CD4-positive, alpha-beta T cell treated with Interleukin-15 for 4 hours (primary cell): ENCODE measurements at places on chromosomes 1 and 21.
A peak's percentile ranks its signal among the peaks of the same experiment; 100 is the strongest.

DNA sequence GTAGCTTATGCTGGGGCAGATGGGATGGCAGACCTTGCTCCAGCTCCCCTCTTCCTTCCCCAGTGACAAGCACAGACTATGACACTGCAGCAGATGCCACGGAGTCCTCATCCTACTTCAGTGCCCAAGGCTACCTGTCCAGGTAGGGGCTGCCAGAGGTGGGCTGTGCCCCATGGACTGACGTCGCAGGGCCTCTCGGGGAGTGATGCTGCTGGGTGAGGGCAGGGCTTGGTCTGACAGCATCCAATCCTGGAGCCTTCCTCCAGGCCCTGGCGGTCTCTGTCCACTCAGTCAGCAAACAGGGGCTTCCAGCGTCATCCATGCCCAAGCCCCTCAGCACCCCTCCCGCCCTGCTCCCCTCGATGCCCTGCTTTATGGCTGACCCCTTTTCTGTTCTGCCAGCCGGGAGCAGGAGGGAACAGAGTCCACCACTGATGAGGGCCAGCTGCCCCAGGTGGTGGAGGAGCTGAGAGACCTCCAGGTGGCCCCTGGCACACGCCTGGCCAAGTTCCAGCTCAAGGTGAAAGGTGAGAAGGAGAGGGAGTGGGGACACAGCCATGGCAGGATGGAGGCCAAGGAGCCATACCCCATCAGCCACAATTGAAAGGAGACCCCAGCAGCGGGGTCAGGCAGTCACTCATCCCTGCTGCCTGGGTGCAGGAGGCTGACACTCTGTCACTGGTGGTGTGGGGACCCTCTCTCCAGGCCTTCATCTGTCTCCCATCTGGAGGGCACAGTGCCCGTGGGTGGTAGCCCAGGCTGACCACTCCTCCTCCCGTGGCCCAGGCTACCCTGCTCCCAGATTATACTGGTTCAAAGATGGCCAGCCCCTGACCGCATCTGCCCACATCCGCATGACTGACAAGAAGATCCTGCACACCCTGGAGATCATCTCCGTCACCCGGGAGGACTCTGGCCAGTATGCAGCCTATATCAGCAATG lies 73.6 kb downstream of the TRIM11 start:
- no peak for DNase-seq

DNA sequence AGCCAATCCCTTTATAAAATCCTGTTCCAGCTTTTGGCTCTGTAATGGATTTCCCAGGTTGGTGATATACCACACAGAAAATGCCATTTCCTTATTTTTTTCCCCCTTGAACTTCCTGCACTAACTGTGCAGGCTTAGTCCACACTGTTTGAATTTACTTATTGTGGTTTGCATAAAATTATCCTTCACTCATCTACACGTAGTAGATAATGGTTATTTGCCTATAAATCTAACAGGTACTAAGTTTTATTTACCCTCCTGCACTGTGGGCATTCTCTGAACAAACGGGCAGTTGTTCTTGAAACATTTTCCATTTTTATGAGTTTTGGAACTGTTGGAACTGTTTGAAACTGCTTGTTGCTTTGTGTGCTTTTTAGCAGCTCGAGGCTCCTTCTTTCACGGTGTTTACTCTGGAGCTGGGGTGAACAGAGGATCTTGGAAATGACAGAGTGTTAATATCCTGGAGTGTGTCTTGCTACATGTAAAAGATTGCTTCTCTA lies 23.0 kb upstream of the KIFAP3 start:
- DNase-seq, result no peak

DNA sequence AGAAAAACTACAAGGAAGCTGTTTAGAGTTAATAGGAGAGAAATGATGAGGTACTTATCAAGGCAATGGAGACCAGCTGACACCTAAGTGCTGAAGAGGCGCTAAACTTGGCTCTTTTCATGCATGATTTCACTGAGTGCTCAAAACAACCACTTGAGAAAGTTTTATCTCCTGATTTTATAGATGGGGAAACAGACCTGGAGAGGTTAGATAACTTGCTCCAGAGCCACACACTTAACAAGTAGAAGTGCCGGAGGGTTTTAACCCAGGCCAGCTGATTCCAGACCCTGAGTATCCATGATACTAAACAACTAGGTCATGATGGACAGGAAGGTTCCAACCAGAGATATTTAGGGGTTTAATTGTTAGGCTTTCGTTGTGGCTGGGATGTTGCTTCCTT lies 25.9 kb downstream of the UBE2U start:
- no peak for DNase-seq

- DNase-seq, result peak; percentile 25
These were observed 379.4 kb upstream of the RUNX1 start for GRCh38 chr21:35428489-35428888.

DNA sequence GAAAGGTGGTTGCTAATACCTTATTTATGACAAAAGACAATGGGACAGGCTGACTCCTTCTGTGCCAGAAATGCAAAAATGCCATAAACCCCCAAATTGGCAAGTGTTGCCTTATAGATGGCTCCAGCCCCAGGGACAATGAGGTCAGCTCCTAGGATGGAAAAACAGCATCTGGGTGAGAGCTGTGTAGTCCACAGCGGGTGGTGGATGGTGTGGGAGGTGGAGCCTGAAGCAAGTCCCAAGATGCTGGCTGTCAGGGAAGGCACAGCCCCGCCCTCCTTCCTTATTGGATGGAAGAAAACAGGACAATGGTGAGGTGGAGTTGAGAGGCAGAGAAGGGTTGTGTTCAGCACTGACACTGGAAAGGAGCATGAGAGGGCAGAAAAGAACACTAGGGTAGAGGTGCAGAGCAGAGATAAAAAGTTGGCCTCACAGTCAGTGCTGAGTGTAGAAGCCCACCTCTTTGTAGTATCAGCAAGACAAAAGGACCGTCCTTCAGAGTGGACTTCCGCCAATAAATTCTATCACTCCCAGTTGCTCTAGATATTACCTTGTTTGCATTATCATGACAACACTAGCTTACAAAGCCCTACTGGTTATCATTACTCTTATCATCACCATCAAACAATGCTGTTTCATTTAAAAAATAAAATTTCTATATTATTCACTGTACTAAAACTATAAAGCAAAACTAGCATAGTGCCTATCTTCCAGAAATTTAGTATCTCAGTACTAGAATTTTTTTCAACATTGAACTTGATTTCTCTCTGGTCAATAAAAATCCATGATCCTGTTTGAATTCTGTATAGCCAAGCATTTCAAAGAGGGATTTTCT lies 3.7 kb upstream of the SDE2 start:
- DNase-seq, result no peak

DNA sequence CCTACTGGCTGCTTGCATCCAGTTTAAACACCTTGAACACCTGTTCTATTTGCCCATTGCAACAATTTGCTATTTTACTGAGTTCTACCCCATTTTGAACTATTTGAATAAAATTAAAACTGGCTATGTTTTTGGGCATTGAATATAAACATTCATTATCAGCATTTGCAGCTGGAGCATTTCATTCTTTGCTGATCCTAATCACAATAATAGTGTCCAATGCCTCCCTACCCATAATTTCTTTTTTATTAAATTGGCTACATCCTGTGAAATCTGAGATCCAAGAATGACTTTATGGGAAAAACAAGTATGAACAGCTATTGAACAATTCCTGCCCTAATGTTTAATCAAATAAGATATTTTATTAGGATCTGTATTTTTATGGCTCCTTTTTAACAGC lies 447.9 kb downstream of the PLA2G4A start:
- DNase-seq, result no peak

DNA sequence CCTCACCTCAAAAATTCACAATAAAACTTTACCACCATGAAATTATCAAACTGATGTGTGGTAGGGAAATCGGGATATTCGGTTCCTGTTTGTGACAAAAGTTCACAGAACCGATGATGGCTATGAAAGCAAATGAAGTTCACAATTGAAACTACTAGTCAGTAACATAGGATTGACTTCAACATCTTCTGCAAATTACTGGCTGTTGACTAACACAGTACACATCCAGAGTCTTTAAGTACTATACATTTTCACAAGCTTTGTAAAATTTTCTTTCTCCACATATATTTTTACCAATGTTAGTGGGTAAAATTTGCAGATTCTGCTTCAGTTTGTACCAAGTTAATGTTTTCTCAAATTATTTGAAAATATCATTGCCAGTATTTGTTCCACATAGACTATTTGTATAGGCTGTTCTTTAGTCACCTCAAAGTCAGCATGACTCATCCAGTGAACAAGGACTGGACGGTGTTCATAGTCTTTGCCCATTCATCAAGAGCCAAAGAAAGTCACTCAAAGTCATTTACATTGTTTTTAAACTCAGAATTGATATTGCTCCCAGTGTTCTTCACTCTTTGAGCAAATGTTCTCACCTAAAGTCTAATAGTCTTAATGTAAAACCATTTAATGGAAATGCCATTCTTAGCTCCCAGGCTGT lies 213.4 kb downstream of the USP25 start:
- no peak for DNase-seq

- DNase-seq, result no peak
These were observed 685.0 kb downstream of the ADGRL2 start for GRCh38 chr1:82485591-82486369.

DNA sequence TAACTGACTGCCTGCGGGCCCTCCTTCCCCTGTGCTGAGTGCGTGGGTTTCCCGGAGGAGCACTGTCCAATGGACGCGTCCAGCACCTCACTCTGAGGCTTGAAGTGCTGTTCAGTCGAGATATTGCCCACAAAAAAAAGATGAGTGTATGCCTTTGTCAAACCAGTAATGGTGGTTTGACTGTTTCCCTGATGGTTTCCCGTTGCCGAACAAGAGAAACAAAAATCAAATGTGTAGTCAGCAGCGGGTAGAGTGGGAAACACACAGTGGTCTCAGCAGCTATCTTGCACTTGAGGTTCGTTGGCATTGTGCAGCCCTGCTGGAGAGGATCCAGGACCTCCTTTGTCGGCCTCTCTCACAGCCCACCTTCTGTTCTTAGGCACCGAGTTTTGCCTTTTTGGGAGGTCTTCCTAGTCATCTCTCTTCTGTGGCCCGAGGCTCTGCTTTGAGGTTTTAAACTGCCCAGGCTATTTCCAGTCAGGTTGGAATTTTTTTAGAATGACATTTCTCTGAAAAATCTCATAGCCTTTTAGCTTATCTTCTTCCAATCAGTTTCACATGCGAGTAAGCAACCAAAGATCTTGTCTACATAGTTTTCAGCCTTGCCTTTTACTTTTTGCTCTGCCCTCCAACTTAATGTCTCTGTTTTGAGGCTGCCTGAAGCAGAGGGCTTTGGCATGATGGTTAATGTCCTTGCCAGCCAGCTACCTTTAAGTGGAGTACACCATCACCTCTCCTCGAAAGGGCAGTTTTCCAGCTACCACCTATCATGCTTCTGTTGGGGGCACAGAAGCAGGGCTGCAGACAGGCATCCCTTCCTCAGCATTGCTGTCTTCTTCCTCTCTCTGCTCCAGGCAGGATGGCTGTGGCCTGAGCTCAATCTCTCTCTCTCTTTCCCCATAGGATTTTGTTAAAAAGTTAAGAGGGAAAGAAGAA lies 132.3 kb downstream of the URB2 start:
- DNase-seq, result no peak

- DNase-seq, result no peak
These were observed 15.4 kb downstream of the MACO1 start for GRCh38 chr1:25445993-25446538.

DNA sequence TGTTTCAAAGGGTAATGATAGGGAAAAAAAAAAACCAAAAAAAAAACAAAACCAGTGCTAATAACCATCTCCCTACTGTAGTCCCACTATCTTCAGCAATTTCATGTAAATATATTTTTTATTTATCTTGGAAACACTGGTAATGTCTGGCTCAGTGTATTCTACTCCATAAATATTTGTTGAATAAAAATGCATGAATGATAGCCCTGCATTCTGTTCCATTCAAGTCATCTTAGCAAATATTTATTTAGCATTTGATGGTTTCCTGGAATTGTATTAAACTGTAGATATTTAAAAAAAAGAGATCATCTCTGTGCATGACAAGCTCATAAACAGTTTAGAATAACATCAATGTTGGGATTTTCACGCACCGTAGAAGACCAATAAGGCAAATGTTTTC lies 24.2 kb downstream of the IL23R start:
- no peak for DNase-seq

GRCh38 chr1:61638911-61639605 lies 85.9 kb downstream of the TM2D1 start:
- no peak for DNase-seq
